Suppressor macrophage treated with lipopolysaccharide for 4 hours (primary cell): ENCODE measurements at places on chromosomes 3 and 15.
A peak's percentile ranks its signal among the peaks of the same experiment; 100 is the strongest.

GRCh38 chr3:64238971-64239667, 13.9 kb upstream of the PRICKLE2 start:
- no peak for DNase-seq

DNA sequence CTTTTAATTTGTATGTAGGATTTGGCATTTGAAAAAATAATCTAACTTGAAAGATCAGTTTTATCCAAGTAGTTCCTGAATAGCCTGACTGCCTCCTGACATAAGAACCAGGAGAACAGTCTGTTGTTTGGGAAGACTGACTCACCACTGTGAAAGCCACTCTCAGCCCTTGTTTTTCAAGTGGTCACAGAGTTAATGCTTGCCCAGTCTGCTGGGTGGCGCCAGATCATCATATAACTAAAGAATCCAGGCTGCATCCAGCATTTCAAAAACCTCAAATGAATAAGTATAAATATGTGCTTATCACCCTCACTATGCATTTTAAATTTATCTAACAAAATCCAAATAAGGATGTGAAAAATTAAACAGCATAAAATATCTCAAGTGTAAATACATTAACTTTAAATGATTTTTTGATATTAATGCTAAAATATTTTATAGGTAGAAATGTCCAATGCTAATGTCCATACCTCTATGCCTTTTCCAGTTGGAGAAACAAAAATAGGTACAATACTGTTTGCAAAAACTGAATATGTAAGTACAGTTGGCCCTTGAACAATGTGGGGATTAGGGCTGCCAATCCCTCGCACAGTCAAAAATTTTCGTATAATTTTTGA, 26.9 kb upstream of the ZBBX start:
- DNase-seq = peak; percentile 65

- DNase-seq = no peak
Observed at GRCh38 chr3:172029425-172030098, 9.8 kb upstream of the FNDC3B start.

- DNase-seq = no peak
Observed at GRCh38 chr15:101316529-101316928, 21.5 kb upstream of the SNRPA1 start.

- peak; percentile 58 for DNase-seq
Observed at GRCh38 chr3:71172951-71173350, 410.6 kb downstream of the FOXP1 start.

GRCh38 chr3:53259427-53260259, 3.8 kb upstream of the TKT start:
- no peak for DNase-seq

- no peak for DNase-seq
Observed at GRCh38 chr3:135050536-135050935, 255.5 kb downstream of the EPHB1 start.

DNA sequence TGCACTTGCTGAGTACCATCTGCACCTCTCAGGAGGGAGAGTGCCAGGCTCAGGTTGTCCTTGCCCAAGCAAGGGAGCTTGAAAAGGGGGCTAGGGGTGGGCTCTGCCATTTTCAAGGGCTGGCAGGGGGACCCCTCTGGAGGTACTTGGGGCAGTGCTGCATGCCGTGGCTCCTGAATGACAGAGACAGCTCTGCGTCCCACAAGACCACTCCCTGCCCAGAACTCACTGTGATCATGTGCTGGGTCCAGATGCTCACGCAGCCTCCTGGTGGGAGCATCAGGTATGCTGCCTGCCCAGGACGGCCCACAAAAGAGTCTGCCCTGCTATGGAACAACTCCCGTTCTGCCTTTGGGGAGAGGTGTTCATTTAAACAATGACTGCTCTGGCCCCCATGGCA, 165.2 kb downstream of the GOLGA6L4 start:
- no peak for DNase-seq

- peak; percentile 55 for DNase-seq
Observed at GRCh38 chr15:69504352-69505040, 51.9 kb downstream of the RPLP1 start.

DNA sequence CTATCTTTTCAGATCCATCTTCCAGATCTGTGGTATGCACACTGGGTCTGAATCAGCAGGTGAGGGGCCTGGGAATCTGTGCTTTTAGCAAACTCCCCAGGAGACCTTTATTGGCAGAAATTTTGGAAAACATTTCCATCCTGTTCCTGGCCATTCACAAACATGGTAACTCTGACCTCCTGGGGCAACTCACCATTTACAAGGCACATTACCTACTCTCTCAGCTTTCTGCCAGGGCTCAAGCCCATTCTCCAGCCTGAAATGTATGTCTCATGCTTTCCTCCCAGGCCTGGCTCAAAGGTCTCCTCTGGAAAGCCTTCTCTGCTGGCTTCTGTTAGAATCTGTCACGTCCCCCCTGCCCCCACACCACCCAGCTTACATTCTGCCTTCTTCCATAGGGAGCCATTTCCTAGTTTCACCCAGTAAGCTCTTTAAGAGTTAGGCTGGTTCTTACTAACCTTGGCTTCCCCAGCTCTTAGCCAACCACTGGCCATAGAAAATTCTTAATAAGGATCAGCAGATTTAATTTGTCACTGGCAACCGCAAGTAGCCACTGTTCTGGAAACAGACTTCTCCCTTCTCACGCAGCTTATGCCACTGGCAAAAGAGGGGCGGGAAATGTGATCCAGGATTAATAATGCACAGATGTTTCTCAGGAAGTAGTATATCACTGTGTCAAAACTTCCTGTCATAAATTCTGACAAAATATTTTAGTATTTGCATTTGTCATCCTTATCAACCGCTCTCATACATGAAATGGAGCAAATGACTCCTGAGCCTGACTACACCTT, 55.0 kb downstream of the RORA start:
- DNase-seq = no peak

- peak; percentile 75 for DNase-seq
Observed at GRCh38 chr3:50447290-50447840, 56.1 kb downstream of the CACNA2D2 start.

DNA sequence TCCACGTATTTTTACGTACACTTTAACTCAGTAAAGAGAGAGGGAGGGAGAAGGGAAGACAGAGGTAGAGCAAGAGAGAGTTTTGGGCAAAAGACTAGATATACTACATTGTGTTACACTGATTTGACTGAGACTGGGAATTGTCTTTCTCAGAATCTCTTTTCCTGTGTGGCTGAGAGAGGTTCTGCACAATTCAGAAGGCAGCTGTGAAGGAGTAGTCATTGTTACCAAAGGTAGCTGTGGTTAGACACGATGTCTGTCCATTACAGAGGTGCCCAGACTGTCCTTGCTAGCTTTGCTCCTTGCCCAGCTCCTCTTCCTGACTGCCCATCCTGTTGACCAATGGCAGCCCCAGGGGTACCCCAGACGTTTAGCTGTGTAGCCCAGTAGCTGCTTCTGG, 577.5 kb upstream of the CBLB start:
- no peak for DNase-seq

DNA sequence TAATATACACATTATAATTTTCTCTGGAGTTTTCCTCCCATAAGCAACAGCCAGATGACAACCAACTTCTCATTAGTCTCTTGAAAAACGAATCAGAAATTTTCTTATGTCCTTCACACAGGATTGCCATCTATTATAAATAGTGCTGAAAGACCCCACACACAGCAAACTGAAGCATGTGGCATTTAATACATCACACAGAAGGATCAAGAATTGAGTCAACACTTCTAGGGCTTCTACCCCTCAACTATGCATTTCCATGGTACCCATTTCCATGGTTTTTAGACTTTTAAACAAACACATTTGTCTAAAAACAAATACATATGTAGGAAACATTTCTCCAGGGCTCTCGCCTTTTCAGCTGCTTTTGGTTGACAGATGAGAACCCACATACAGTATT, 282.1 kb downstream of the ZBTB20 start:
- DNase-seq = no peak

DNA sequence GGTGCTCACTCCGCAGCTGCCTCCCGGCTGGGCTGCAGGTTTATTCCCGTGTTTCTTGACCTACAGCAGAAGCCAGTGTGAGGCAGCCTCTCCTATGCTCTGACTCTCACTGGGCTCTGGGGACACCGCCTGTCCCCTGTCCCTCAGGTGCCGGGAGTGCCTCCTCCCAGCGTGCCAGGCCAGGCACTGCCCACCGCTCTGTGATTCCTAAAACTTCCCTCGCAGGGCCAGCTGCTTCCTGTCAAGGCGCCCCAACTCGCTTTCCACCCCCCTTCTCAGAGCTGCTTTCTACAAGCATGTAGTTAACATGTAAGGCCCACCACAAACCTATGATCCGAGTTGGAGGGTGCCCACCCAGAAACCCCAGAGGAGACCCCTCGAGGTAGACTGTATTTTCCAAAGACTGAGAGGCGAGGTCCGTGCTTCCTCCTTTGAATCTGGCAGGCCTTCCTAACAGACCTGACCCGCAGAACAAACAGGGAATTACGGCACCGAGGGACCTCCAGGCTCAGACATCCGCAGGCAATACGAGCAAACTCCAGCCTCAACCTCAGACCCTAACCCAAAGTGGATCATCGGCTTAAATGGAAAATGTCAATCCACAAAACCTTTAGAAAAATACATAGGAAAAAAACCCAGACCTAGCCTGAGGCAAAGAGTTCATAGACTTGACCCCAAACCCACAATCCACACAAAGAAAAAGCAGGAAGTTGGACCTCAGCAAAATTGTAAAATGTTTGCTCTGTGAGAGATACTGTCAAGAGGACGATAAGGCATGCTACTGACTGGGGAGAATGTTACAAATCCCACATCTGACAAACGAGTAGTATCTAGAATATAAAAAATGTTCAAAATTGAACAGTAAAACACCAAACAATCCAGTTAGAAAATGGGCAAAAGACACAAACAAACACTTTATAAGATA, 121.3 kb upstream of the IQSEC1 start:
- DNase-seq = no peak

GRCh38 chr3:126166009-126166408, 14.4 kb downstream of the ALDH1L1 start:
- DNase-seq = no peak

DNA sequence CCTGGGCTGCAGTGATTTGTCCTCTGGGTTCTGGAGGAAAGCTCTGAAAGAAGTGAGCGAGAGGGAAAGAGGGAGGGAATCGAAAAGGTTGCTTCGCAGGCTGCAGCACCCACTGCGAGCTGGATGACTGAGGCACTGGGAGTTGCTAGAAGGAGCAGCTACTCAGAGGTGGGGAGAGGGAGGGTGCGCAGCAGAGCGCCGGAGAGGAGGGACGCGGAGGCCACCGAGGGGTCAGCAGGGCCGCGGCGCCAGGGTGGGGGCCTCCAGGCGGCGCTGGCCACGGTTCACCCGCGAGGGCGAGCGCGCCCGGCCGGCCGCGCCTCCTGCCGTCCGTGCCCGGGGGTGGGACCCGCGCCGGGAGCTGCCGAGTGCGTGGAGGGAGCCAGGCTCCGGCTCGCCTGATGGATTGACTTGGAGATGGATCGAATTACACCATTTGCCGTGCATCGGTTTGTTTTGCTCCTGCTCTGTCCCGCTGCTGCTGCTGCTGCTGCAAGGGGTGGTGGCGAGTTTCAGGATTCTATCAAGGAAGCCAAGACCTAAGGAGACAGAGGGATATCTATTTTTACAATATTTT, at the start of gene SEMA6D:
Gene SEMA6D (plus strand): TSS at position 470 of the 577 bp plus-strand sequence. CDS start 42,294 bp downstream, outside the sequence.
- DNase-seq = no peak

DNA sequence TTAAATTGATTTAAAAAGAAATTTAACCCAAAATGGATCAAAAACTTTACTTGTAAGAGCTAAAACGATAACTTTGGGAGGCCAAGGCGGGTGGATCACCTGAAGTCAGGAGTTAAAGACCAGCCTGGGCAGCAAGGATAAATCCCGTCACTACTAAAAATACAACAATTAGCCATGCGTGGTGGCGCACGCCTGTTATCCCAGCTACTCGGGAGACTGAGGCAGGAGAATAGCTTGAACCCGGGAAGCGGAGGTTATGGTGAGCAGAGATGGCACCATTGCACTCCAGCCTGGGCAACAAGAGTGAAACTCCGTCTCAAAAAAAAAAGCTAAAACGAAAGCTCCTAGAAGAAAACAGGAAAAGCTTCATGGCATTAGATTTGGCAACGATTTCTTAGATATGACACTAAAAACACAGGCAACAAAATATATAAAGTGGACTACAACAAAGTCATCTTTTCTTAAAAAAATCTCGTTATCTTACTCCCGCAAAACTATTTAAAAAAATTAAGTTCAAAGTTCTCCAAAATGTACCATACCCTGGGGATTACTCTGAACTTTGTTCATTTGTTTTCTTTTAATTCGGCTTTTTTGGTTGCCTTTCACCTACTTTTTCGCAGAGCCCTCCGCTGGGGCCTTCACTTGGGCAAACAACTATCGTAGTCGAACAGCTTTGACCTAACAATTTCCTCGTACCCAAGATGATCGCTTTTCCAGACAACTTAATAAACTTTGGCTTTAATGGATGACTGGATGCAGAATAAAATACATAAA, 2.9 kb downstream of the HDDC3 start:
- DNase-seq = peak; percentile 63

- no peak for DNase-seq
Observed at GRCh38 chr3:98531622-98532274, at the start of gene GPR15. GPR15 (plus strand) TSS chr3:98531978; CDS start chr3:98532034, 56 bp downstream.

- DNase-seq = no peak
Observed at GRCh38 chr3:56610669-56611335, 53.8 kb downstream of the CCDC66 start.

- DNase-seq = no peak
Observed at GRCh38 chr3:147377412-147378367, 28.7 kb downstream of the ZIC4 start.

DNA sequence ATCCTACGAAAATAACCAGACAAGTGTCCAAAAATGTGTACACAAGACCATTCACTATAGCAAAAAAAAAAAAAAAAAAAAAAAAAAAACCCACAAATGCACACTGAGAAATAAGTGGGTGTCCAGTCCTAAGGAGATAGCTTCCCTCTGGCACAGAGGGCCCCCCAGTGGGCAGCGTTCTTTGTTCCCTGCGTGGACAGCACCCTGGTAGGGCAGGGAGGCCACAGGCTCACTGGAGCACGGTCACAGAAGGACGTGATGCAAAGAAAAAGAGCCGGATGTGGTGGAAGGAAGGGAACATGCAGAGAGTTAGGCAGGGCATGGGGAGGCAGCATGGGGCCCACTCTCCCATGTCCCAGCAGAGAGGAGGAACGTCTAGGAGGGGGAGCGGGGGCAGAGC, 210.7 kb upstream of the NSMCE3 start:
- DNase-seq = no peak

DNA sequence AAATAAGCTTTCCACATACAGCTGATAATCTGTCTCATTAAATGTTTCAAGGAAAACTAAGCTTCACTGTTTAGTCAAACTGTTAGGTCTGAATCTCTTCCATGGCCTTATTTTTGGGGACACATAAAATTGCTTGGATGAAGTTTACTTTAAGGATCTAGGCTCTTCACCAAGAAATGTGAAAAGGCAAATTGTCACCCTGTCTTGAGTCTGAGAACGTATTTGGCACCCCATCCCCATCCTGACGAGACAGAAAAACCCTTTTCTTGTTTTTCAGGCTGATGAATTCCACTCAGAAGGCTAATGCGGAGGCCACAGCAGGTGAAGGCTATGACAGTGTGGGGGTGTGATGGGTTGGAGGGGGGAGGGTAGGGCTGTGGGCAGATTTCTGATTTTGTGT, 226.6 kb downstream of the GREM1 start:
- DNase-seq = no peak

- DNase-seq = no peak
Observed at GRCh38 chr15:100972975-100973350, 53.8 kb downstream of the LRRK1 start.
